COR-L47 (cell line): ENCODE measurements at places on chromosomes 13 and 19.

GRCh38 chr13:99354371-99354951, 47.3 kb upstream of the GPR183 start:
- DNase-seq = no peak

- no peak for DNase-seq
Measured at GRCh38 chr13:103044056-103044455, 22.2 kb downstream of the SLC10A2 start.

DNA sequence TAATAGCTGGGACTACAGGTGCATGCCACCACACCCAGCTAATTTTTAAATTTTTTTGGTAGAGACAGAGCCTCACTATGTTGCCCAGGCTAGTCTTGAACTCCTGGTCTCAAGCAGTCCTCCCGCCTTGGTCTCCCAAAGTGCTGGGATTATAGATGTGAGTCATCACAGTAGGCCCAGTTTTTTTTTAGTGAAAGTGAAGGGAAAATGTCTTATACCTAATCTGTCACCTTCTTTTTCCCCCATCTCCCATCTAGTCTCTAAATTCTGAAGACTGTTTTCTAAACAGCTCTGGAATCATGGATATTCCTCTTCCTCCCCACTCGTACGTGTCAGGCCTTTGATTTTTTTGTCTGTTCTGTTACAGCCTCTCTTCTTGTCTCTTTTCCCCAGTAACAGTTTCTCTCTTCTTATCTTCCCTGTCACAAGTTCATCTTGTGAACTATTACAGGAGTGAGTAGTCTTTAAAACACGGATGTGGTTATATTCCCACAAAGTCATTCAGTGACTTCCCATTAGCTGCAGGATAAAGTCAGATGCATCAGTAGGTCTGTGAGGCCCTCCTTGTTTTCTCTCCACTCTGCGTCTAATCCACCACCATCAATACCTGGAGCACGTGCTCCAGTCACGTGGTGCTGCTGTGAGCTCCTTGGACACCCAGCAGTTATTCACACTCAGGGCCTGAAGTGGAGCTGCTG, 2.9 kb downstream of the CDC16 start:
- no peak for DNase-seq

DNA sequence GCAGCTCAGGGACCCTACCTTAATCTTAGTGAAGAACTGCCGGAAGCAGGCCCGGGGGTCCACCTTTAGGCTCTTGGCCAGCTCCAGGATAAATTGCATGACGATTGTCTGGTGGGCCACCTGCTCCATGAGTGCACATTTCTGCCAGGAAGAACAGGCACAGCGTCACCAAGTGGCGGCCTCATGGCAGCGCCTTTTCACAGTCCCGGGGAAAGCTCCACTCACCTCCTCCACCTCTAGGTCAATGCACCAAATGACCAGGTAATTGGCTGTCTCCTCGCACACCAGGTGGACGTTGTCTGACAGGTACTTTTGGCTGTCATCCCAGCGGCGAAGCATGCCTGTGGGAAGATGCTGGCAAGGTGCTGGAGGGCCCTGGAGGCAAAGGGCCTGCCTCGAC, 8.3 kb downstream of the CDC37 start:
- DNase-seq = no peak
